Activated B cell treated with CpG ODN at 0.5 μM for 24 hours (primary cell): ENCODE measurements at places on chromosomes 7 and 10.

DNA sequence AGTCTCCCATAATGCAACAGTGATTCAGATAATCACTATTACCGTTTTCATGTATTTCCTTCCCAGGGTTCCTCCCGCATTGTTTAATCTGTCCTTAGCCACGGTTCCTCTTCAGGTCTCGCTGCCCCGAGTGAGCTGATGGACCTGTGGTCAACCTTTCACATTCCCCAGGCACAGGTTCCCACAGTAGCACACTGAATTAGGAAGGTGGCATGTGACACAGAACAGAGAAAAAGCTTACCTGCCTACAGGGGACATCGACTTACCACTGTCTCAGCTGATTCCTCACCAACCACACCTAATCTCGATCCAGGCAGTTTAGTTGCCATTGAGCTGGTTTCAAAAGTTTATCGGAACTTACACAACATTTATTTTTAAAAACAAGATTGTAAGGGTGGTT, 72.2 kb downstream of the MTURN start:
- no peaks in the 10 kb centered on the region for H3K27me3 ChIP-seq
- no peaks in the 10 kb centered on the region for H3K36me3 ChIP-seq
- H3K4me3 ChIP-seq = no peak overlapping the region
- H3K27ac ChIP-seq = no peak overlapping the region

- no peaks in the 10 kb centered on the region for H3K36me3 ChIP-seq
- no peak overlapping the region for H3K27ac ChIP-seq
- H3K4me1 ChIP-seq = peaks cover 51% of the 10 kb centered on the region
- no peak for DNase-seq
- H3K27me3 ChIP-seq = no peaks in the 10 kb centered on the region
These were observed 85.5 kb upstream of the LRRC4 start for GRCh38 chr7:128116740-128117139.

DNA sequence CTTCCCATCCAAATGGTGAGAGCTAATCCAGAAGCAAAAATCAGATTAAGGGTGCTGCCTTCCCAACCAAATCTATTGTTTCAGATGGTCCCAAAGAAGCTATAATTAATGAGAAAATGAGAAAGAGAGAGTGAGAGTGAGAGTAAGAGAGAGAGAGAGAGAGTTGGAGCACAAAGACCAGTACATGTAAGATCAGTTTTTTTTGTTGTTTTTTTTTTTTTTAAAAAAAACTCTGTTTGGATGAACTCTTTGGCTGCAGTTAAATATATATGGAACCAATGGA, 305.6 kb downstream of the PTEN start:
- DNase-seq = no peak
- H3K27me3 ChIP-seq = no peaks in the 10 kb centered on the region
- H3K4me3 ChIP-seq = no peak overlapping the region
- no peak overlapping the region for H3K27ac ChIP-seq
- peaks cover 8% of the 10 kb centered on the region for H3K4me1 ChIP-seq

- no peaks in the 10 kb centered on the region for H3K4me1 ChIP-seq
- no peaks in the 10 kb centered on the region for H3K36me3 ChIP-seq
- no peak overlapping the region for H3K4me3 ChIP-seq
- DNase-seq = no peak
These were observed 26.6 kb downstream of the FGF8 start for GRCh38 chr10:101749047-101750016.

GRCh38 chr10:1679821-1680650, 57.3 kb downstream of the ADARB2 start:
- DNase-seq = no peak
- H3K4me3 ChIP-seq = no peak overlapping the region
- H3K27ac ChIP-seq = no peak overlapping the region
- H3K27me3 ChIP-seq = peaks cover 13% of the 10 kb centered on the region
- no peaks in the 10 kb centered on the region for H3K36me3 ChIP-seq

- no peaks in the 10 kb centered on the region for H3K36me3 ChIP-seq
- H3K4me1 ChIP-seq = no peaks in the 10 kb centered on the region
- no peak overlapping the region for H3K4me3 ChIP-seq
- H3K27me3 ChIP-seq = peaks cover 8% of the 10 kb centered on the region
These were observed 143.8 kb downstream of the C7orf25 start for GRCh38 chr7:42768045-42768444.

DNA sequence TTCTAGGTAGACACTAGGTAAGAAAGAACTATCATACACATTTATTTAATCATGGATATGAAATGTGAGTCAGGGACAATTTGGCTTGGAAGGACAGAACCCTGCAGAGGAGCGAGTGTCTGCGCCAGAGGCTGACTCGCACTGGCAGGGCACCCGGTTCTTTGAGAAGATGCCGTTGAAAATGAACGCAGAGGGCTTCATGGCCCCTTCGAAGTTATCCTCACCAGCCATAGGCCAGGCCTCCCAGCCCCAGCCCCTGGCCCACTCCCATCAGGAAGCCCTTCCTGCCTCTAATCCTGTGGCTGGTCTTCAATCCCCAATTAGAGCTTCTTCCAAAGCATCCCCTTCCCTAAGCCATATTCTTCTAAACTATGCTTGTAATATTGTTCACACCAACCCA, 239.8 kb downstream of the TCERG1L start:
- no peaks in the 10 kb centered on the region for H3K36me3 ChIP-seq
- no peak overlapping the region for H3K27ac ChIP-seq
- H3K4me3 ChIP-seq = no peak overlapping the region
- no peak for DNase-seq
- H3K4me1 ChIP-seq = no peaks in the 10 kb centered on the region

DNA sequence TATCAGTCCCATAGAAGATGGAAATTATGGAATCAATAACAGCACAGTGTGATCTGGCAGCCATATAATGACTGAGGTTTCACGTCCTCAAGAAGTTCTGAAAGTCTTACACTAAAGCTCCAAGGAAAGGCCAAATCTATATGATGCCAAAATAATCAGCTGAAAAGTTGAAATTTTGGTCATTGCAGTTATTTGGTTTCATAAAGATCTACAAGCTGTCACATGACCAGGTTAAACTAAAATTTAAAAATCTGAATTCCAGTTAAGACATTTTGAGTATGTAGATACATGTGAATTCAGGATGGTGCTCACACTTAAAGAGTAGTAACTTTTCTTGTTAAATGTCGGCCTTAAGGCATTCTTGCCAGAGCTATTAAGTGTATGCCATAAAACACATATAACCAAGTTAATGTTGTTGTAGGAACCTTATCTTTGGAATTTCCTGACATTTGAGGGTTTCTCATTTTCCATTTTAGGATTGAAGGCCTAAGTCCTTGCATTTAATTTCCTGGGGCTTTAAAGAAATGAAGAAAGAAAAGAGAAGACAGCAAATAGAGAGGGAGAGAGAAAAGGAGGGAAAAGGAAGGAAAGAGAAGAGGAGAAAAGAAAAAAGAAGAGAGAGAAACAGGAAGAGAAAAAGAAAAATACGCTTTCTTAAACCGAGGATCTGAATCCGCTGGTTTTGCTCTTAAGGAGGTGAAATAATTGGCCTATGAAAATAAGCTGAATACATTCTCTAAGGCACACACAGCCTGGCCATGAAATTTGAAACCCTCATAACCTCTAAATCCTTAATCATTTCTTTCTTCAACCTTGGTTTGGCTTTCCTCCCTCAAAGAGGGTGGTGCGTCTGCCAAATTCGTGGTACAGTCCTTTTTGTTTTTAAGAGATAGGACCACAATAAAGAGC, 43.8 kb downstream of the DENND2A start:
- no peak for DNase-seq
- H3K4me3 ChIP-seq = no peak overlapping the region
- H3K27ac ChIP-seq = no peak overlapping the region
- H3K4me1 ChIP-seq = no peaks in the 10 kb centered on the region
- H3K36me3 ChIP-seq = no peaks in the 10 kb centered on the region

- H3K27me3 ChIP-seq = no peaks in the 10 kb centered on the region
- H3K4me1 ChIP-seq = peaks cover 68% of the 10 kb centered on the region
- peaks cover 4% of the 10 kb centered on the region for H3K36me3 ChIP-seq
- no peak for DNase-seq
These were observed 6.9 kb downstream of the CREM start for GRCh38 chr10:35133586-35133985.

DNA sequence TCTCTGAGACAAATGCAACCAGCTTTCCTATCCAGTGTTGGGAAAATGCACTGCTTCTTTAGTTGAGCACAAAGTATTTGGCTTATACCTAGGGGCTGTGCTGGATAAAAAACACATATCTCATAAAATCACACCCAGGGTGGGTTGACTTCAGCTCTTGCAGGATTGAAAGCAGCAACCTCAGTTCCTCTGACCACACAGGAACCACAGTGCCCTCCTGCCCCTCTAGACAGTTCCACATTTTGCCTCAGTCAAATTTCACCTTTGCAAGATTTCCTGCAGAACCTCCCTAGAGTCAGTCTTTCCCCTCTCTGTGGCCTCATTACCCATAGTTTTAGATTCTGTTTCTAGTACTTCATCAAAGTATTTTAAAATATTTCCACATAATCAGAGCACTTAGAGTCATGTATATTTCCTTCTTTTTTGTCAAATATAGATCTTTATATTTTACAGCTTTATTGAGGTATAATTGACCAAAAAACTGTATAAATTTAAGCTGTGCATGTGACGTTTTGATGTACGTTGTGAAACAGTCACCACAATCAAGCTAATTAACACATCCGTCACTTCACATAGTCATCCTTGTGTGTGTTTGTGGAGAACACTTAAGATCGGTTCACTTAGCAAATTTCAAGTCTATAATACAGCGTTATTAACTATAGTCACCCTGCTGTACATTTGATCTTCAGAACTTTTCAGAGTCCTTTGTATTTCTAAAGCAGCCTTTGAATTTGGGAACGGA, 37.0 kb upstream of the EGR2 start:
- no peaks in the 10 kb centered on the region for H3K27me3 ChIP-seq
- H3K4me1 ChIP-seq = peaks cover 42% of the 10 kb centered on the region
- peak overlapping the region; percentile 7 for H3K27ac ChIP-seq
- no peaks in the 10 kb centered on the region for H3K36me3 ChIP-seq

- no peak overlapping the region for H3K4me3 ChIP-seq
- no peaks in the 10 kb centered on the region for H3K36me3 ChIP-seq
- peaks cover 14% of the 10 kb centered on the region for H3K4me1 ChIP-seq
- H3K27me3 ChIP-seq = peaks cover 54% of the 10 kb centered on the region
These were observed 3.7 kb downstream of the TRIL start for GRCh38 chr7:28954471-28954870.

GRCh38 chr10:15168786-15169554, 477 bp upstream of the NMT2 start:
- peak; percentile 79 for DNase-seq
- H3K27me3 ChIP-seq = no peaks in the 10 kb centered on the region
- peaks cover 26% of the 10 kb centered on the region for H3K4me1 ChIP-seq
- H3K27ac ChIP-seq = no peak overlapping the region
- peak overlapping the region; percentile 58 for H3K4me3 ChIP-seq
- H3K36me3 ChIP-seq = peaks cover 3% of the 10 kb centered on the region

GRCh38 chr7:150830937-150831336, 21.4 kb upstream of the AOC1 start:
- no peaks in the 10 kb centered on the region for H3K36me3 ChIP-seq
- H3K27me3 ChIP-seq = peaks cover 12% of the 10 kb centered on the region
- no peaks in the 10 kb centered on the region for H3K4me1 ChIP-seq
- no peak overlapping the region for H3K4me3 ChIP-seq

GRCh38 chr7:29563590-29564495, at the start of gene PRR15:
Gene PRR15 (plus strand): TSS chr7:29563835. CDS start chr7:29566330, 2,495 bp downstream.
- peaks cover 34% of the 10 kb centered on the region for H3K4me1 ChIP-seq
- no peak within 1 kb of the TSS for H3K27ac ChIP-seq
- H3K4me3 ChIP-seq = peak within 1 kb of the TSS; percentile 68
- no peak for DNase-seq
- H3K27me3 ChIP-seq = peaks cover 60% of the 10 kb centered on the region
- no peaks in the 10 kb centered on the region for H3K36me3 ChIP-seq

DNA sequence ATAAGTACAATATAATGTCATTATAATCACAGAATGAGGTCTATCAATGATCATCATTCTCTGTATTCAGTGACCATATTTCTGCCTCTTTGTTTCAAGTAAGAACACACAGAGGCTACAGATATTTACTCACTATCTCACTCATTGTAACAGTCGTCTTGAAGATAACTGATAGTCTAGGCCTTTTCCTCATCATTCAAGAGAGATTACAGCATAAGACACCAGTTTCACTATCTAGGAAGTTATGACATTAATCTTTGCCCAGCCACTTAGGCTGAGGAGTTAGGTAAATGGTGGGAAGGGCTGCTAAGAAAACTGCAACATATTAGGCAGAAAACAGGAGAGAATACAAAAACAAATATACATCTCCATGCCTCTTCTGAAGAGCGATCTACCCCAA, 125.3 kb downstream of the CHCHD3 start:
- no peaks in the 10 kb centered on the region for H3K4me1 ChIP-seq
- peaks cover 27% of the 10 kb centered on the region for H3K36me3 ChIP-seq
- no peak overlapping the region for H3K27ac ChIP-seq
- no peak for DNase-seq
- no peak overlapping the region for H3K4me3 ChIP-seq

DNA sequence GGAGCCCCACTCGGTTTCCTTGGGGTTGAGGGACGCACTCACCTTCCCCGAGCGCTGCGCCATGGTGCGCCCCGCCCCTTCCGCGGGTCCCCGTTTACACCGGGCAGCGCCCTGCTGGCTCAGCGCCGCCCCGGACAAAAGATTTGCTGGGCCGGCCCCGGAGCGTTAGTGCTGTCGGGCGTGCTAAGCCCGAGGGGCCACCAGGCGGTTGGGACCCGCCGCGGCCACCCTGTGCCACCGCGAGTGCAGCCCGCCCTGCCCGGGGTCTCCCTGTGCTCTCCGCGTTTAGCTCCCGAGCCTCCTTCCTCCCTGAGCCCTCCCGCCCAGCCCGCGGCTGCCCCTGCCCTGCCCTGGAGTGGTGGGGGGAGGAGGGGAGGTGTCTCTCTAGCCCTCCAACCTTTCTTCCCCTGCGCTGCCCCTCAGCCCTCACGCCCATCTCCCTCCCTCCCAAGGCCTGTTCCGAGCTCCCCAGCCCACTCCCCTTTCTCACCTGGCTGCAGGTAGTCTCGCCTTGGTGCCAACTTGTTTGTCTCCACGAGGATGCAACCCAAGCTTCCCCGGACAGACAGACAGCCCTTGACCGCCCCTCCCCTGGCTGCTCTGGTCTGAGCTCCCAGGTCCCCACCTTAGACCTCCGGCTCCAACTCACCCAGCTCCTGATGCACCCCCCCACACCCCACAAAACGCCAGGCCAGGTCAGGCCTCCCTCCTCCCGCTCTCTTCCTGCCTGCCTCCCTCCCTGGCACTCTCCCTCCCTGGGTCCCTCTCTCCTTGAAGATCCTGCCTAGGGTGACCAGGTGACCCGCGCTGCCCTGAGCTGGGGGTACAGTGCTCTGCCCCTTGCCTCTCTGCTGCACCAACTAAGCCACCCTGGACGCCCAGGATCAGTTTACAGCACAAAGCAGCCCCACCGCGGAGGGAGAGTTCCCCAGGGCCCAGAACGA, at the start of gene CRYGN:
CRYGN (minus strand) TSS at position 287 of the 944 bp plus-strand sequence; CDS start at position 63, 224 bp downstream.
- peaks cover 3% of the 10 kb centered on the region for H3K4me1 ChIP-seq
- H3K27ac ChIP-seq = no peak within 1 kb of the TSS
- no peaks in the 10 kb centered on the region for H3K36me3 ChIP-seq
- H3K4me3 ChIP-seq = no peak within 1 kb of the TSS
- no peak for DNase-seq

- no peaks in the 10 kb centered on the region for H3K27me3 ChIP-seq
- H3K36me3 ChIP-seq = no peaks in the 10 kb centered on the region
- no peaks in the 10 kb centered on the region for H3K4me1 ChIP-seq
- no peak overlapping the region for H3K27ac ChIP-seq
- H3K4me3 ChIP-seq = no peak overlapping the region
These were observed 65.4 kb upstream of the CHRM2 start for GRCh38 chr7:136803028-136803427.

- no peak overlapping the region for H3K27ac ChIP-seq
- H3K27me3 ChIP-seq = peaks cover 9% of the 10 kb centered on the region
- no peak overlapping the region for H3K4me3 ChIP-seq
- DNase-seq = no peak
These were observed 12.5 kb downstream of the RBM20 start for GRCh38 chr10:110656612-110657011.
